NCI-H82 (cell line): ENCODE measurements at places on chromosomes 13 and 19.

- DNase-seq = no peak
Measured at GRCh38 chr19:8611391-8611876, 919 bp upstream of the ADAMTS10 start.

DNA sequence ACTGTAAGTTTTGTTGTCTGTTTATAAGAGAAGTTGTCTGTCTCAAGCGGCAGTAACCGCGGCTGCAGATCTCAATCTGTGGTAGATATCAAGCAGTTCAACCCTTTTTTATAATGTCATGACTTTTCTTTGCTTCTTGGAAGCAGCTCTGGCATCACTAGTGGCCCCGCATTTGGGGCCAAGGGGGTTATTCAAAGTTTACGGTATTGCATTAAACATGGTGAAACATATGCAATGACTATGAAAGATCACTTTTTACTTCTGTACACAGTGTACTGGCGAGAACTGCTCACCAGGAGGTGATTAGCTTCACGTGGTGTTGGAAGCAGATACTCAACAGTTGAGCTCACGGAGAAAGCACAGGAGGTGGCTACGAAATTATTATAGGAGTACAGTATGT is 4.6 kb upstream of the FFAR3 start:
- no peak for DNase-seq

DNA sequence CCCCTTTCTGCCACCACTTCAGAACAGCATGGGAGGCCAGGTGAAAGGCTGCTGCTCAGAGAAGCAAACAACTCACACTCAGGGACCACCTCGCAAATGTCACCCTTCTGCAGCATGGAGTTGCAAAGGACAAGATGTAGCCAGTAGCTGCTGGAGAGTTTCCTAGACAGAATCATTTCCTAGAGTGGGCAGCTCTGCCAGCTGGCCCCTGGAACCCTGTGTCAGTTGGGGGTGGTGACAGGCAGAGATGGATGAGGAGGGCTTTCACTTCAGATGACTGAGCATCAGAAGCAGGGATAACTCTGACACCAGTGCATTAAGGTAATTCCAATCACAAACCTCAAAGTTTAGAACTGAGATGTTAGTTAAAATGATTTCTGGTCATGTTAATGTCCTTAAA is 34.4 kb upstream of the EPHX3 start:
- no peak for DNase-seq

- peak; percentile 87 for DNase-seq
Measured at GRCh38 chr19:54133312-54133956, 4.1 kb upstream of the CNOT3 start.

DNA sequence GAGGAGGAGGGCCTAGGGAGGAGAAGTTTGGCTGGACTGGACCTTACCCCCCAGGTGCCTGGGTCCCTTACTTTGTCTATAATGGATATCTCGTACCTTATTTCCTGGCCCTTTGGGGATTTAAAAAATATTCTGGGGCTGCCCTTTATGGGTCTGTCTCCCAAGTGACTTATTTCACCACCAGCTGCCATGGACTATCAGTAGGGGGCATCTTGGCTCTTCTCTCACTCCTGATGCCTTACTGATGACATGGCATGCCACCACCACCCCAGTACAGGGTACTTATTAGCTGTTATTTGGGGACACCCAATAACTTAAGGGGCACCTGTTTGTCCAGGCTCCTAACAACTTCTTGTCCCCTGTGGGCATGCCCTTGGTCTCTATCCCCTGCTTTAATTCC is 38.0 kb downstream of the NFIX start:
- DNase-seq = no peak

DNA sequence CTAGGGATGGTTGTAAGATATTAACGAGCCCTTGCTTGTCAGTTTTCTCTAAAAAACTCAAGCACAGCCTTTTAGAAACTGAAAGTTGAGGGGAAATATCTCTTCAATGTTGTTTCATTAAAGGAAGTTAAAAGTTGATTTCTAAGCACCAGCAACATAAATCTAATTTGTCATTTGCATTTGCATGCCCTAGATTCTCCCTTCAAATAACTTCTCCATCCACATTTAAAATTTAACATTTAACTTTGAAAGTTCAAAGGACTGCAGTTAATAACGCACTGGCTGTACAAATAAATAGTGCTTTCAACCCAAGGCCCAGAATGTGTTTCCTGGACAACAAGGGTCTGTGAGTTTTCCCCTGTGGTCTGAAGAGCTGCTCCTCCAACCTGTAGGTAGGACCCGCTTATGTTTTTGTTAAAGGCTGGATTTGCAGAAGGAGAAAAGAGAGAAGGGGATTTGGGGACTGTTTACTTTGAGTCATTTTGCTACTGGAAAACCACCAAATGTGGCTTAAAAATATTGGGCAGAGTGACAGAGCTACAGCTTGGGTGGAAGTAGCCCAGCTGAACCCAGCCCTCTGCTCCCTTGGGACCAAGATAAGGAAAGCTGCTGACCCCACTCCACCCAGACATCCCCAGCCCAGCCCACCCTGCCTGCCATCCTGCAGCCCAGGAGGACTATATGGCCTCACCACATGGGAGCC is 39.8 kb downstream of the TNFRSF19 start:
- peak; percentile 38 for DNase-seq

DNA sequence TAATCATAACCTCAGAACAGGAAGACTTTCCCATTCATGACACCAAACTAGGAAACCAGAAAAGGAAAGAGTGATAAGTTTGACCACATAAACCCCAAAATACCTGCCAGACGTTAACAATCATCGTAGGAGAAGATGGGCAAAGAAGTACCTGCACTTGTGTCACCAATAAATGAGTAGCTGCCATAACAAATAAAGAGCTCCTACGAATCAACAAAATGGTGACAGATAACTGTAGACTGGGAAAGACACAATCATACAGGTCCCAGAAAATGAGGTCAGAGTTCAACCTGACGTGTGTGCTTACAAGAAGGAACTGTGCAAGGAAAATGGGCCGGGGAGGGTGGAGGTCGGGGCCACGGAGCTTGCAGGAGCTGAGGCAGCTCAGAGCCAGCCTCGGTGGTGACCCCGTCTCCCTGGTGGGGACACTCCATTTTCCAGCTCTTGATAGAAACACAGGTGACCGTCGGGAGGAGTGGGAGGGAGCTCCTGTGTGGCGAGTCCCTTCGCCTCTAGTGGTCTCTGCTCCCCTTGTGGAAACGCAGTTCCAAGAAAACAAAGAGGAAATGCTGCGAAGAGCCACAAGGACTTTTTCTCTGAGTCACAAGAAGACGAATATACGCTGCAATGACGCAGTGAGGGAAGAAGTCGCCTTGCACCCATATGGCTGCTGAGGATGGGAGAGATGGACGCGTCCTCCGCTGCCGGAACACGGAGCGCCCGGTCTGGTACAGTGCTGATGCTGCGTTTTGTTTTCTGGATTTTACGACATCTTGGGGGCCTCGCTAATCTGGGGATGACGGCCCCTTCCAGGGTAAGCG is 9.5 kb downstream of the PIP5K1C start:
- no peak for DNase-seq

DNA sequence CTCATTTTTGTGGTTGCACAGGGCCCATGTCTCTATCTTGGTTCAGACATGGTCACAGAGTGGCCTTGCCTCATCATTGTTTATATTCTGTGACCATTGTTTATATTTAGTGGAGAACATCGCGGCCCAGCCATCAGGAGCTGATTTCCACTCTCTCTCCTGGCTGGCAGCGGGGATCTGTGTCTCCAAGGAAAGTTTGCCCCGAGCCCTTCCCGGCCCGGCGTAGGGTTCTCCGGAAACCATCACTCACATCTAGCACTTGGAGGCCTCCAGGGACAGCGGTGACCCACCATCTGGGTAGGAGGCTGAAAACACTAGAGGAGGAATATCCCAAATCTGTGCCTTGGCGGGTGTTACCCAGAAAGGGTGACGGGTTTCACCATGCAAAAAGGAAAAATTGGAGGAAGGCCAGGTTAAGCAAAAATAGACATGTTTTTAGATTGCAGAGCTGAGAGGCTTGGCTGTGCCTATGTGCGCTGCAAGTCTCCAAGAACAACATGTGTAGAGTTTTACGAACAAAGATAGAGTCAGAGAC is 726 bp upstream of the ZNF358 start:
- DNase-seq = peak; percentile 36

- no peak for DNase-seq
Measured at GRCh38 chr13:27808851-27809550, 16.7 kb downstream of the GSX1 start.

DNA sequence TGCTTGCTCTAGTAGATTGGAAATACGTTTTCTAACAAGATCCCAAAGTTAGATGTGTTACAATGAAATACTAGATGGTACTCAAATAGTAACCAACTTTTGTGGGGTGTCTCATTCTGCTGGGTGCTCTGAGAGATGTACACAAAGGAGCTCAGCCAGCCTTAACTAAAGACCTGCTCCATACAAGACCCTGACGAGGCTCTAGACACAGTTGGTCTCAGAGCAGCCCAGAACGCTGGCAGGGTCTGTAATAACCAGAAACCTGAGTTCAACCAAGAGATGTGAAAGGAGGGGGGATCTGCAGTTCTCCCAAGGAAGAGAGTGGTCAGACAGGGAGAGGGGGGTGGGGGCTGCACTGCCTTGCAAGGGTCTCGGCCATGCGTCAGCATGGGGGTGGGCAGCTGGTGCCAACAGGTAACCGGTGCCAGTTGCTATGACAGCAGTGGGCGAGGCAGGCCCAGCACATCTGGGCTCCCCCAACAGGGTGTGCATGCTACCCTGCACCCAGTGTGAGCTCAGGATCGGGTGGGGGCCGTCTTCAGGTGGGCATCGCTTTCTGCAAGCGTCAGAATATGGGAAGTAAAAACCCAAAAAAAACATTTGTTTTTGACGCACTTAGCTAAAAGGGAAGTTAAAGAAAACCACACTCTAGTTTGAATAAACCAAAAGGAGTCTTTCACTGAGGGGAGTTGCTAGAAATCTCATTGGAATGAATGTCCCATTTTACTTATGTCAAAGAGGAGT is 68.0 kb upstream of the GPR183 start:
- no peak for DNase-seq

GRCh38 chr13:80214521-80214991 is 126.4 kb downstream of the SPRY2 start:
- no peak for DNase-seq

- DNase-seq = peak; percentile 19
Measured at GRCh38 chr13:23243066-23243465, 62.3 kb downstream of the SGCG start.

DNA sequence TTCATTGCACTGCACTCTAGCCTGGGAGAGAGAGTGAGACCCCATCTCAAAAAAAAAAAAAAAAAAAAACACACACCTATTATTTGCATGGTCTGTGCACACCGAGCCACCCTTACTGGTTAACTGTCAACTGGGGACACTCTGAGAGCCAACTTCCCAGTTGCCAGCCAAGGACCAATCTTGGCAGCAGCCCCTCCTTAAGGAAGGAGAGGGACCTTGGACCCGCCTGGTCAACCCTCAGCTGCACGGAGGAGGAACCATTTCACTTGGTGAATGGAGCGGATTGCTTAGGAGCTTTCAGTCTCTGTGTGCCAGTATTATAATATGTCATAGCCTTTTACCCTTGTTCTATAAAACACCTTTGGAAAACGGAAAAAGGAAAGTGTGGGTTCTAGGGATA is 24.9 kb downstream of the MICOS13 start:
- no peak for DNase-seq

DNA sequence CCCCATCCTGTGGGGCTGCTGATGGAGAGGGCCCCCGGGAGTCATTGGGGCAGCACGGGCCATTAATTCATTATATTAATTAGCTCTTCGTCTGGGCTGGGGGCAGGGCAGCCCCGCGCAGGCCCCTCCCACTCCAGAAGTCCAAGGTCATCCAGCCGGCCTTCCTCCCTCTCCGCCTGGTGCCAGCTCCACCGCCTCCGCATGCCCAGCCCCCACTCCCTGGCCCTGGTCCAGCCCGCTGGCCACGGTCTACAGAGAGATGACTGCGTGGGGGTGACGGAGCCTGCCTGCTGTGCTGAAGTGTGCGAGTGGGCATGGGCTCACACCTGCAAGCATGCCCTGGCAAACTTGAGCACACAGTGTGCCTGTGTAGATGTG is 8.8 kb downstream of the IGLON5 start:
- DNase-seq = no peak

DNA sequence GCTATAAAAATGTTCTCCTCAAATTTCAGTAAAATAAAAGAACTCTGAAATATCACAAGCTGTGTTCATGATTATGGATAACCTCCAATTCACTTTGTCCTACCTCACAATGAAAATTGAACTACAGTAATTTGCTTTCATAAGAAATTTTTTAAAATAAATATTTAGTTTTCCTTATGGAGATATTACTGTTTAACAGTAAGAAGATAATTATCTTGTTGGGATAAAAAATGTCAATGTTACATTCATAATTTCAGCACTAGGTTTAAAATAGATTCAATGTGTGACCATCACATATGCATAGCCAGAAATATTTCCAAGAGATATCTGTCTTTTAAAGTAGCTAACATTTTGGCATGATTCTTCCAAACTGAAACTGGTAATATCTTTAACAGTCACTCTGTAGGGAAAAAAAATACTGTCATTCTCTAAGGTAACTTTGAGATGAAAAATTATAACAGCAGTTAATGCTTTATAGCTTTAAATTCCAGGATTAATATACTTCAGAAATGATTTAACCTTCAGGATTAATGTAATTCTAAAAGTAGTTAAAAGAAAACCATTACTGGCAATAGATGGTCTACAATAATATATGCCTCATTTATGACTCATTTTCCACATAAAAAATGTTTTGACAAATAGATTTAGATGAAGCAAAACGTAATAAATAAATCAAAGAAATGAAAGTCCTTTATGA is 91.3 kb downstream of the SPRY2 start:
- no peak for DNase-seq

DNA sequence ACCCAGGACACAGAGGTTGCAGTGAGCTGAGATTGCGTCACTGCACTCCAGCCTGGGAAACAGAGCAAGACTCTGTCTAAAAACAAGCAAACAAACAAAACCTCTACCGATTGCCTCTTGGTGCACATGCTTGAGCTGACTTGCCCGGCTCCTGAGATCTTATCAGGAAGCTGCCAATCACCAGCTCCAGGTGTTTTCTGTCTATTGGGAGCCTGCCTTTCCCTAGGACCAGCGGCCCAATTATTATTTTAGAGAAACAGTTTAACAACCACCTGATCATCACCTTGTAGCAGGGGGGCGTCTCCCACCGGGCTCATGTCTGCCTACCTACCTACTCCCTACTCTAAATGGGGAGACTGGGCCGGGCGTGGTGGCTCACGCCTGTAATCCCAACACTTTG is 10.8 kb downstream of the CLEC4M start:
- DNase-seq = no peak

DNA sequence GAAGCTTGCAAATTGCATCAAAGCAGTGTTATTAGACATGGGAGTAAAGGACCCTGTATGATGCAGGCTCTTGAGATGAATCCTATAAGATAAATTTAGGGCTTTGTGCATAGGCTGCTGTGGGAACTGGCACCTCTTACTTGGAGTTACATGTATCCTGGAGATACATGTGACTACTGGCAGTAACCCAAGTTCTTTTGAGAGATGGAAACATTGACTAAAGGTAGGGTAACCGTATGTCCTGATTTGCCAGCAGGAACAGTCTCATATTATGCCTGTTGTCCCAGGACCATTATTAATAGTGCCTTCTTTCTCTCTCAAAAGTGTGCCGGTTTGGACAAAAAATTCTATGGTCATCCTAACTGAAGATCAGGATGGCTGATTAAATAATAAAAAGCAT is 195.4 kb downstream of the LACC1 start:
- no peak for DNase-seq

- peak; percentile 20 for DNase-seq
Measured at GRCh38 chr13:88622362-88622973, 951.3 kb downstream of the SLITRK5 start.

- DNase-seq = no peak
Measured at GRCh38 chr19:32823747-32824102, 45.8 kb downstream of the SLC7A9 start.
